CD4-positive, alpha-beta T cell treated with Interleukin-6 at 100 ng/mL for 8 hours (primary cell): ENCODE measurements at places on chromosomes 7 and 10.

GRCh38 chr7:47418601-47419309, 163.2 kb downstream of the TNS3 start:
- no peak for DNase-seq

- DNase-seq: no peak
Observed at GRCh38 chr7:113764401-113765035, 154.3 kb downstream of the PPP1R3A start.

- DNase-seq: no peak
Observed at GRCh38 chr10:84510121-84510520, 181.7 kb downstream of the CCSER2 start.

DNA sequence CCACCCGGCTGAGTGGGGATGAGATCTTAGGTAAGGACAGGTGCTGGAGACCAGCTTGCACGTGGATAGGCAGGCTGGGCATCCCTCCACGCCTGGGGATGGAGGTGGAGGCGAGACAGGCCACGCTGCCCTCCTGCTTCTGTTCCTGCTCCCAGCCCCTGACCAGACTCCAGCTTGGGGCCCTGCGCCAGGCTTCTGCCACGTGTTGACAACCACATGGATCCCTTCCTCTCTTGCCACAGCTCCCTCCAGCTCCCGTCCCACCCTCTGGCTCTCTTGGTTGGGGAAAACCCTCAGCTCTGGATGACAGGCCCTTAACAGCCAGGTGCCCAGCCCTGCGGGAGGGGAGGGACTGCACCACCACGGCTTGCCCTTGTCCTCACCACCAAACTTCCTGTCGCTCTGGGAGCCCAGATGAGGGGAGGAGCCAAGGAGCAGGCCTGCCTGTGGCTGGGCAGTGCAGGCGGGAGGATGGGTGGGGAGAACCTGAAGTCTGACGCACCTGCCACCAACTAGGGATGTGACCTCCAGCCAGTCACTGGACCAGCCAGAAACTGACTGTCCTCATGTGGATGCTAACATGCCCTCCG, 36.0 kb downstream of the KCNH2 start:
- DNase-seq: peak; percentile 63

DNA sequence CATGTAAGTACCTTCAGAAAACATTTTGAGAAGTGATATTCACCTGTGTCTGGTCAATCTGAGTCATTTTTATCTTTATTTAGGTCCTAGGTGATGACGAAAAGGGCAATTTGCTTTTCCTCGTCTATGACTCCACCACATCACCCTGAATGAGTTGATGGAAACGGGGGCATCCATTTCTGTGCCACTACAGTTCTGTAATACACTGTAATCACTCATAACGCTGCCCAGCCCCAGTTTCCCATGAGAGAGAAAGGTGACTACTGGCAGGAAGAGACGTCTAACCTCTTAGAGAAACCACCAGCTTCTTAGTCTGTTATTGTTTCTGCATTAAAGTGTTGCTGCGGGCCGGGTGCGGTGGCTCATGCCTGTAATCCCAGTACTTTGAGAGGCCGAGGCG, 205.3 kb upstream of the MKLN1 start:
- no peak for DNase-seq

GRCh38 chr10:75099952-75100763, 11.3 kb upstream of the SAMD8 start:
- peak; percentile 72 for DNase-seq

- DNase-seq: no peak
Observed at GRCh38 chr10:115653473-115653872, 560.3 kb downstream of the ATRNL1 start.

DNA sequence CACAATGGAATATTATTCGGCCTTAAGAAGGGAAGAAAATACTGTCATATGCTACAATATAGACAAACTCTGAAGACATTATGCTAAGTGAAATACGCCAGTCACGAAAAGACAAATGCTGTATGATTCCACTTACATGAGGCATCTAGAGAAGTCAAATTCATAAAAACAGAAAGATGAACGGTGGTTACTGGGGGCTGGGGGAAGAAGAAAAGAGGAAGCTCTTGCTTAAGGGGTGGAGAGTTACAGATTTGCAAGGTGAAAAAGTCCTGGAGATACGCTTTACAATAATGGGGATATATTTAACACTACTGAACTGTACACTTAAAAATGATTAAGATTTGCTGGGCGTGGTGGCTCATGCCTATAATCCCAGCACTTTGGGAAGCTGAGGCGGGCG, 49.0 kb downstream of the PSMC2 start:
- no peak for DNase-seq

GRCh38 chr7:135414850-135415439, 95.0 kb downstream of the CNOT4 start:
- no peak for DNase-seq

- no peak for DNase-seq
Observed at GRCh38 chr7:15228831-15229230, 326.3 kb upstream of the DGKB start.

DNA sequence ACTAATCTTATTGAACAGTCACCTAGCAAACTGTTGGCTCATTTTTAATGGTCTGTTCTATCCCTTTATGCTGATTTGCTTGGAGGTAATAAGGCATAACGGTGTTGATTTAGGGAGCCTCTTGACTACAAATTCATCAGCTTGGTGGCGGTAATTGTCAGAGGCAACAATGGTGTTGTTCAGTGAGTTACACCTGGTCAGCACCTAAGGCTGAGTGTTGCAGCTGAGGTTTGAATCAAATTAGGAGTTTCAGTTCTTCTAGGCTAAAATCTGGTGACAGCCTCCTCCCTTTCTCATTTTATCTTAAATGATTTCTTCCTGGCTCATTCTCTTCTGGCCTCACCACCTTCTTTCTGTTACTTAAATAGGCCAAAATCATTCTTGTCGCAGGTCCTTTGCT, 42.3 kb upstream of the SP8 start:
- no peak for DNase-seq

DNA sequence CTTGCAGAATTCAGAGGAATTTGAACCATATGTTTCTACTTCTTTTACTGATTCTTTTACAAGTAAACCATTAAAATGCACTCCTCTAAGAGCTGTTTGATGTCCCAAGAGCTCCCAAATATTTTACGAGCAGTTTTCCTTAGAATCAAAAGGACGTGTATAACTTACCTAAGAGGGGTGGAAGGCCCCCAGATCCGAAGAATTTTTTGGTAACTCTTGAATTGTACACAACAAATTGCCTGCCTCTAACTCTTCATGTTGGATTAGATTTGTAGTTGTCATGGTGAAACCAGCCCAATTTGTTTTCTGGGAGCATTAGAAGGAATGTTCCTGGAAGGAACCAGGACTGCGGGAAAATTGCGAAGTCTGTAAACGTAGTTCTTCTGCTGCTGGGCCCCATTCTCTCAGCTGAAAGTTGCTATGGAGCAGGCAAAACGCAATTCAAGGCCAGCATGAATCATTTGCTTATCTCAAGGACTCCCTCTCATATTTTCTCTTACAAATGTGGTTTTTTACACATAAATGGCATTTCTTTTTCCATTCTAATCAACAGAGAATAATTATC, 124.8 kb upstream of the TMEM72 start:
- DNase-seq: no peak

DNA sequence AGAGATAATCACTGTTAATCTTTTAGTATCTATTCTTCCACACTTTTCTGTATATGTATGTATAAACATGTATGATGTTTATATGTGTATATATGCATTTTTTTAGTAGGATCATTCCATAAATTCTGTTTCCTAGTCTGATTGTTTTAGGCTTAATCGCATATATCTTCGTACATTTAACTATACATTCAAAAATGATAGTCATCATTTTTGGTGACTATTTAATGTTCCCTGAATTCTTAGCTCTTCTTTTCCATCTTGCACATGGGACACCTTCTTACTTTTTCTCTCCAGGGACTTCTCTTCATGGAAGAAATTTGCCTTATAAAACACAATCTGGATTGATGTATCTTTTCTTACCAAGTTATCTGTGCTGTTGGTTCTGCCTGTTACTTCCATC, 42.1 kb downstream of the ZNF277 start:
- DNase-seq: no peak

DNA sequence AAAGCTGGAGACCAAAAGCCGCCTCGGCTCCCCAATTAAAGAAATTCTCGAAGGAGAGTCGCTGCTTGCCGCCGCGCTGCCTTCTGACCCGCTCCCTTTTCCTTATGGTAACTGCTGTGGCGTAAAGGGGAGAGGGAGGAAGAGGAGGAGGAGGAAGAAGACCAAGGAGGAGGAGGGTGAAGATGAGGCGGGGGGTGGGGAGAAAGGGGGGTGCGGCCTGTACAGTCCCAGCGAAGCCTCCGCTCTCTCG, 388 bp downstream of the CNOT4 start:
- DNase-seq: no peak

DNA sequence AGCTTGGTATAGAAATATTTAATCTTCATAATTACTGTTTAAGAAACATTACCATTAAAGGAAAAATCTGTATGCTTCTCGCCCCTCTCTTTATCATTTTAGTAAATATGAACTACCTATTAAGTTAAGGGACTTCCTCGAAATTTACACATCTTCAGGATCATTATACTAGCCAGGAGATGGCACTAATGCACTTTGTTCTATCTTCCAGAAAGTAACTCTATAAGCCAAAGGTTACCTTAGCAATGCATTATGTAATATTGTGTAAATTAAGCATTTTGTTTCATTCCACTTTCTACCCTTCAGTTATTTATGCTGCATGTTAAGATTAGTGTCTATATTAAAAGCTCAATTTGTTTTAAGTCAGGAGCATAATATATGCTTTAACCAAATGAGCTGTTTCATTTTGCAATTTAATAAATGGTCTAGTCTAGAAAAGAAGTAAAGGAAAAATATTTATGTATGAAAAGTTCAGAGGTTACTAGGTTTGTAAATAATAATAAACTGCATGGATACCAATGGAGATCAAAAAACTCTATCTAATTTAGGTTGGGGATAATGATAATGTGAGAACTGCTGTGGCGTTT, 128.5 kb downstream of the ANKRD7 start:
- no peak for DNase-seq

DNA sequence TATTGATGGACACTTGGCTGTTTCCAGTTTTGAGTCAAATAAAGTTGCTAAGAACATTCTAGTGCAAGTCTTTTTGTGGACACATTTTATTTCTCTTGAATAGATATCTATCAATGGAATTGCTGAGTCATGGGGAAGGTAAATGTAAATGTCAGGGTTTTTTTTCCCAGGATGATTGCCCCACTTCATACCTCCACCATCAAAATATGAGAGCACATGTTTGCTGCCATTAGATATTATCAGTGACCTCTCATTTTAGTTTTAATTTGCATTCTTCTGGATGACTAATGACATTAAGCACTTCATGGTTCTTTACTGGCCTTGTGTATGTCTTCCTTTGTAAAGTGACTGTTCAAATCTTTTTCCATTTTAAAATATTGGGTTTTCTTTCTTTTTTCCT, 45.7 kb downstream of the PAPSS2 start:
- no peak for DNase-seq

DNA sequence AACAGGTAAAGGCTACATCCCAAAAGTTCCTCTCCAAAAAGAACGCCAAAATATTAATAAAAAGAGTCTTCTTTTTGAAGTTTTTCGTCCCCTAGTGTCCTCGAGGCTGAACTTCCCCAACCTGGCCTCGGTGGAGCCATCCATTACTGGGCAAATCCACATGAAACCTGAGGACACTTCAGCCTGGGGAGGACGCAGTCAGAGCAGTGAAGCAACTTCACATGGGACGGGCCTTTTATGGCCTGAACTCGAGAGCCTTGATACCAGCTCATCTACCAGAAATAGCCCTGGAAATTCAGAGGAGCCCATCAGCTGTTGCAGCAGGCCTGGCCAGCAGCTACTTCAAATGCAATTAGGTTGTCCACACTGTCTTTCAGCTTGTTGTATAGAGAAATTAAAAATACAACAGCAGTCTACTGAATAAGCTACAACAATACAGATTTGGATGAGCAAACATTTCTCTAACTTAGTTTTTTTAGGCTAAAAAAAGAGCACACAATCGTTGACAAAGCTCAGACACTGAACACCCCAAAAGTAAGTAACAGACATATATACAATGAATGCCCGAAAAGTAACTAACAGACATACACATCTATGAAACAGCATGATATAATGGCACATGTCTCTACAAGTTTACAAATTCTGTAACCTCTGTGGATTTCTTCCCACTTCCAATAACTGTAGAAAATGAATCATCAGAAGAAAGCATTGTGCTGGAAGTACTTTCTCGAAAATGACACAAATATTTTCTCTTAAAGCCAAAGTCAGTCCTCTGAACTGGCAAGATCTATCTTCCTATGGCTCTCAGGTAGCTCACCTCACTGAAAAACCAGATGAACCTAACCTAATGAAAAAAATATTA, at the start of gene SVIL:
Gene SVIL (minus strand): TSS at position 208 of the 862 bp plus-strand sequence. CDS start 79,913 bp downstream, outside the sequence.
- DNase-seq: no peak

- DNase-seq: no peak
Observed at GRCh38 chr10:43093423-43094076, 16.7 kb downstream of the RET start.

GRCh38 chr7:92763636-92764423, 72.5 kb downstream of the CDK6 start:
- no peak for DNase-seq

DNA sequence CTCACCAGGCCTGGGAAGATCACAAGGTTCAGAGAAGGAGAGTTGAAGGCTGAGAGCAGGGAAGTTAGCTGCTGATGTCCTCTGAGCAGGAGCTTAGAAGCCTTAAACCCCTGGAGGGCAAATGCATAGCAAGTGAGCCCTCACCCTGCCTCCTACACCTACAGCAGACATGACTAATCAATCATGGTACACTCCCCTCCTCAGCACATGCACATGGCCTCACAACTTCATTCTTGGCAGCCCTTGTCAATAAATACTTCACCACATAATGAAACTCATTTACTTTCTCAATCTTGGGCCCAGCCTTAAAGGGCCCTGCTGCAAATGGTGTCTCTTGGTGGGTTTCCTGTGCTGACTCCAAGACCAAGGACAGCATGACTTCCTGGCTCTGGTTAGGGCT, 12.9 kb downstream of the MMRN2 start:
- no peak for DNase-seq

GRCh38 chr10:103186128-103186527, 6.9 kb downstream of the NT5C2 start:
- no peak for DNase-seq

GRCh38 chr10:15254808-15255648, 86.5 kb upstream of the NMT2 start:
- peak; percentile 19 for DNase-seq

DNA sequence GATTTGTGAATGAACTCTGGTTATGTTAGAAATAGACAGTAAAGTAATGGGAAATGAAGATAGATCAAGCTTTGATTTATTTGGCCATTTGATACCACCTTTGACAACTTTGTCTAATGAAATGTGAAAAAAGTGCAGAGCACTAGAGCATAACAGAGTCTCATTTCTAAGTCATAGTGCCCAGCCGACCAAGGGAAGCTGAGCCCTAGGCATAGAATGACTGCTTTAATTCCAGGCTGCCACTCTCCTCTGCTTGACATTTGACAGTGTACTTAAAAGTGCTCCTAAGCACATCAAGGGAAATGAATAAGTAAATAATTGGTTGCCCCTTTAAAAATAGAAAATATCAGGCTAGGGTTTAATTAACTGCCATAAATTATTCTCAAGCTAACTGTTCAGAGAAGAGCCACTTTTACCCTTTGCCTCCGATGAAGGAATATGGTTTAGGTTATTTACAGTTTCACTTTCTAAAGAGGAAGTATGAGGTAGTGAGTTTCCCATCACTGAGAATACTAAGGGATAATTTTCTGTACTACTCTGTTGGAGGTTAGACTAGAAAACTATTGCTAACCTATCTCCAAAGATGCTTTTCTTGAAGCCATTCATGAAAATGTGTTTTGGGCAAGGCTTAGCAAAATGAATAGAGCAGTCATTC, 591.6 kb downstream of the REEP3 start:
- DNase-seq: no peak
